ENCODE measurements at places on chromosomes 11 and 22.

- DNase-seq = no peak
These were observed 263.8 kb upstream of the LUZP2 start for GRCh38 chr11:24233041-24233440.

- DNase-seq = no peak
These were observed 20.7 kb downstream of the SPON1 start for GRCh38 chr11:13983081-13983751.

- DNase-seq = no peak
These were observed 81.0 kb upstream of the SCUBE2 start for GRCh38 chr11:9172389-9172788.

DNA sequence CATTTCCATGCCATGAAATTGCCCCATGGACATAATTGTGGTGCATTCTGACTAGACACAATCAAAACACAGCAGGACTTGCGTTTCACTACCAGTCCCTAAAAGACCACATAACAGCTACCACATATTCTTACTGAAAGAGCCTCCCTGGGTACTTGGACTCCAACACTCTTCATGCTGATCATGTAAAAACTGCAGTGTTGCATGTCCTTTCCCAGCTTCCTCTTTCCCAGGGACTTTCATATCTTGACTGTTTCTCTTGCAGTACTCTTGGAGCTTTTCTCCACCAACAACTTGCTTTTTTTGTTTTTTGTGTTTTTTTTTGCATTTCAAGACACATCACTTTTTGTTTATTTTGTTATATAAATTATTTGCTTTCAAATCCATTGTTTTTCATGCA, 22.9 kb downstream of the MS4A6E start:
- no peak for DNase-seq

DNA sequence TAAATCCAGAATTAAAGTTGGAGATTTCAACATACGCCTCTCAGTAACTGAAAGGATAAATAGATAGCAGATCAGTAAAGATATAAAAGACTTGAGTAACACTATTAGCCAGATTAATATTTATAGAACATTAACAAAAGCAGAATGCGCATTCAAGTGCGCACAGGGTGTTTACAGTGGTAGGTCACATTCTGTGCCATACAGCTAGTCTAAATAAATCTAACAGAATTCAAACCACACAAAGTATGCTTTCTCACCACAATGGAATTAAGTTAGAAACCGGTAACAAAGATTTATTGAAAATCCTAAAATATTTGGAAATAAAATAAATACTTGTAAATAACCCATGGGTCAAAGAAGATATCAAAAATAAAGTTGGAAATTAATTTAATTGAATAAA, 341.0 kb downstream of the DYNC2H1 start:
- no peak for DNase-seq

GRCh38 chr11:67303132-67303834, at the start of gene SSH3:
SSH3 (plus strand) TSS chr11:67303530; CDS start chr11:67303626, 96 bp downstream.
- DNase-seq = no peak

DNA sequence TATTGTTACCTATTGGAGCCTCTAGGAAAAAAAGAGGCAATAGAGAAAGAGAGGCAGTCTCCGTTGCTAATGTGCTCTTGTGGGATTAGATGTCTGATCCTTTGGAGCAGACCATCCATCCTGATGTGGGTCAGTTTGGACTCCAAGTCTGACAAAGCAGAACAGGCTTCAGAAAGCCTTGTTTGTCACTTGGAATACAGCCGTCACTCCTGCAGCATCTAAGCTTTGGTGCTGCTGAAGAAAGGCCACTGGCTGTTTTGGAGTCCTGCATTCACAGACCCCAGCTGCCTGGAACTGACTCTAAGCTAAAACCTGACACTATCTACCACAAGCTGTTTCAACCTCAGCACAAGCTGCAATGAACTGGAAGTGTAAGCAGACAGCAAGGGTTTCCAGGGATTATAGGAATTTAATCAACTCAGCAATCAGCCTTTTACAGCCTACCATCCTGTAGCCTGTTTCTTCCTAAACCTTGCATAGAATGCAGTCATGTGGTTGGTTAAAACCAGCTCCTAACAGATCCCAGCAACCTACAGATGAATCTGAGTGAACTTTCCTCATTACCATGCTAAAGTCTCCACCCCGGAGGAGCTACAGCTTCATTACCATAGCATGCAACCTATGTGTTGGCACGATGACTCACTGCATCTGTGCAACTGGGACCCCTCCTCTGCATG, 3.7 kb upstream of the PLAAT4 start:
- DNase-seq = no peak

- peak; percentile 72 for DNase-seq
These were observed 12.7 kb upstream of the CYP2R1 start for GRCh38 chr11:14904745-14905103.

GRCh38 chr11:124754309-124754708, 2.3 kb upstream of the VSIG2 start:
- DNase-seq = no peak

- no peak for DNase-seq
These were observed 60.4 kb upstream of the PAX6 start for GRCh38 chr11:31871310-31872075.

DNA sequence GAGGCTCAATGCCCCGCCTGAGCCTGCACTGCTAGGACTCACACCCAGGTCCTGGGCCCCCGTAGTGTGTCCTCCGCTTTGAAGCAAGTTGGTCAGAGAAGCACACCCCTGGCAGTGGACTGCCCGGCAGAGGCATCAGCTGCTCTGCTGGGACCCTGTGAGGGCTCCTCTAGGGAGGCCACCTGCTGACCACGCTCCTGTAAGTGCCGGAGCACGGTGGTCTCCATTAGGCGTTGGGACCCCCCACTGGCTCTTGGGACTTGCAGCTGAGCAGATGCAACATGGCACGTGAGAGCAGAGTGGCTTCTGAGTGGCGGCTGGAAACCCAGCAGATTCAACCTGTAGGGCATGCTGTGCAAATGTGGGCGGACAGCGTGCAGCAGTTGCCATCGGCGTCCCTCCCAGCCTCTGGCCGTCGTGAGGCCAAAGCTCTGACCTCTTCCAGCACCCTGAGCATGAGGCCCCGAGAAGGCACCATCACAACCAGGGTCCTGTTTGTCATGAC, 16.9 kb downstream of the MRGPRG start:
- no peak for DNase-seq
